HT-29 (cell line): ENCODE measurements at places on chromosomes 16 and 17. TPM values are rescaled to one million over a fixed set of nuclear protein-coding genes. Genes with fewer than 3 reads are reported as not detected.

The KRTAP1-5 gene
- total RNA-seq: not detected in 2 replicates

The AOC2 gene
- 1.6 and 1.8 TPM in 2 replicates for total RNA-seq

The MATCAP1 gene
- 41.4 and 41.7 TPM in 2 replicates for total RNA-seq

The PLA2G10 gene
- total RNA-seq: 0.33 TPM in 1 of 2 replicates, not detected in the other

The EPX gene
- not detected in 2 replicates for total RNA-seq

The RAB26 gene
- total RNA-seq: 13.4 and 24.9 TPM in 2 replicates

The EPN2 gene
- total RNA-seq: 16.8 and 18.1 TPM in 2 replicates

DNA sequence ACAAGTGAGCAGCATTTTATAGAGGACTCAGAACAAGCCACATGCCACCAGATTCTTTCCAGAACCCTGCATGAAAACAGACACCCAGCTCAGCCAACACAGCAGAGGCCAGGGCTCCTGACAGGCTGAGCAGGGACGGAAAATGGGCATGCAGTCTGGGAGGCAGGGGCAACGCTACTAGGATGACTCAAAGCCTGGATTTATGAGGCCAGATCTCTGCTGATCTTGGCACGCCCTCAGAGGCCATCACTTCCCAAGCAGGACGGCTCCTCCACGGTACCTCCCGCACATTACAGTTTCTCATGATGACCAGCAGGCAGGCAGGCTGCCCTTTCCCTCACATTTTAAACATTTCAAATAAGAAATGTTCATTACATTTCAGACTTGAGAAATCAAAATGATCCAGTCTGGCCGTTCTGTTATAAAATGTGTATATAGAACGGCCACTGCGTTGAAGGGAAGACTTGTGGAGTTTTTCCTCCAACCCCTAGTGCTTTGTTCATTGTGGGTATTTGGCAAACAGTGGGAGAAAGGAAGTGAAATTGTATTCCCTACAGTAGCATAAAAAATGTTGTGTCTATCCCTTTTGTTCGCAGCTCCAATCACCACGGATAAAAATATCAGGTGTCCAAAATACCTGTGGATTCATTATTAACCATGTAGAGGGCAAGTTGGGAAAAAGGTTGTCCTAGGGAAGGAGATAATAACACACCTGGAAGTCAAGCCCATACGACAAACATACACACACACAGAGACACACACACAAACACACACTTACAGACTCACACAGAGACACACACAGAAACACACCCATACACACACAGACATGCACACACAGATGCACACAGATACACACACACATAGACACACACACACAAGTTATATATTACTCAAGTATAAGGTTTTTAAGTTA, 64.8 kb upstream of the ADAMTS18 start:
- DNase-seq: no peak

DNA sequence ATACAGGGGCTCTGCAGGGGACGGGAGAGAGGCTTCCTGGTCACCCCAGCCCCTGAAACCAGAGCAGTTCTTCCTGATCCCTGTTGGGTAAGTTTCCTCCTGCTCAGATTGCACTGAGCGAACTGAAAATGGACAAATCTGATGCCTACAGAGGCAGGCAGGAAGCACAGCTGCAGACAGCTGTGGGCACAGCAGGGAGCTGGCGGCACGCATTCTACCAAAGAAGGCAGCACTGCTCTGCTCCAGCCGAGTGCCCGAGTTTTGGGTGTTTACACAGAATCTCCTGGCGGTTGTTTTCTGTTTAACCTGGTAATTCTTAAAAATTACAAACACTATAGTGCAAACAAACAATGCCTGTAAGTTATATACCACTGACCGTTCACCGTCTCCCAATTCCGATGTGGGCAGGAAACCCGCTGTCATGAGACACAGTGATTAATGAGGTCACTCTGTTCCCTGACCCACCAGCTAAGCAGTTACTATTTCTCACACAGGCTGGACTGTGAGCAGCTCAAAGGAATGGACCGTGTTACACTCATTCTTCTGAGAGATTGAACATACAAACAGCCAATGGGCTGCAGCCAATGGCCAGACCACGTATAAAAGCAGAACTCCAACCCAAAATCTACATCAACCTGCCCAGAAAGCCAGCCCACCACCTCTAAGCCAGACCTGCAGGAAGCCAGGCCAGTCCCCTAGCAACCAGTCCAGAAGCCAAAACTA, 25.5 kb downstream of the NSMCE1 start:
- no peak for DNase-seq

DNA sequence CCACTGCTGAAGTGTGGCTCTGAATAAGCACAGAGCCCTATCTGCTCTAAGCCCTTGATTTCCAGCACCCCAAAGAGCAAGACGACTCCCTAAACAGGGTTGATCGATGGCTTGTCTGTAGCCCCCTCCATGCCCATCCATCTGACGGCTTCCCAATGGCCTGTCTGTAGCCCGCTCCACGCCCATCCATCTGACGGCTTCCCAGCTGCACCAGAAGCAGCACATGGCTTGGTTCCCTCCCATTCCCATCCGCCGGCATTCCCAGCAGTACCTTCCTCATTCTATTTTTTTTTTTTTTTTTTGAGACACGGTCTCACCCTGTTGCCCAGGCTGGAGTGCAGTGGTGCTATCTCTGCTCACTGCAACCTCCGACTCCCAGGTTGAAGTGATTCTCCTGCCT, 64.5 kb downstream of the RBFOX3 start:
- no peak for DNase-seq

DNA sequence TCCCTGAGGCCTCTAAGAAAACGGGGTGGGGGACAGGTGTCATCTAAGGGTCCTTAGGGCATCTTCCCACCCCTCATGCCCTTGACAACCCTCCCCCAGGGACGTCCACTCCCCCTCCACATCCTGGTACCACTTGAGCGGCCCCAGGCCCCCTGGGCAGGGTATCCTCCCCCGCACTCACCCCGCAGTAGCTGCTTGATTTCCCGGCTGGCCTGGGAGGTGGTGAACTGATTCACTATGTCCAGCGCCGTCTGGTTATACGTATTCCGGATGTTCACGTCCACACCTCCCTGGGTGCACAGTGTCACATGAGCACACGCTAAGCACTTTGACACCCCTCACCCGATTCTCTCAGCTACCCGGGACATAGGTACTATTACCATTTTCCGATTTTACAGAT, 9.7 kb downstream of the CASKIN2 start:
- DNase-seq: no peak

GRCh38 chr17:63960430-63960829, 12.3 kb downstream of the SCN4A start:
- DNase-seq: no peak

DNA sequence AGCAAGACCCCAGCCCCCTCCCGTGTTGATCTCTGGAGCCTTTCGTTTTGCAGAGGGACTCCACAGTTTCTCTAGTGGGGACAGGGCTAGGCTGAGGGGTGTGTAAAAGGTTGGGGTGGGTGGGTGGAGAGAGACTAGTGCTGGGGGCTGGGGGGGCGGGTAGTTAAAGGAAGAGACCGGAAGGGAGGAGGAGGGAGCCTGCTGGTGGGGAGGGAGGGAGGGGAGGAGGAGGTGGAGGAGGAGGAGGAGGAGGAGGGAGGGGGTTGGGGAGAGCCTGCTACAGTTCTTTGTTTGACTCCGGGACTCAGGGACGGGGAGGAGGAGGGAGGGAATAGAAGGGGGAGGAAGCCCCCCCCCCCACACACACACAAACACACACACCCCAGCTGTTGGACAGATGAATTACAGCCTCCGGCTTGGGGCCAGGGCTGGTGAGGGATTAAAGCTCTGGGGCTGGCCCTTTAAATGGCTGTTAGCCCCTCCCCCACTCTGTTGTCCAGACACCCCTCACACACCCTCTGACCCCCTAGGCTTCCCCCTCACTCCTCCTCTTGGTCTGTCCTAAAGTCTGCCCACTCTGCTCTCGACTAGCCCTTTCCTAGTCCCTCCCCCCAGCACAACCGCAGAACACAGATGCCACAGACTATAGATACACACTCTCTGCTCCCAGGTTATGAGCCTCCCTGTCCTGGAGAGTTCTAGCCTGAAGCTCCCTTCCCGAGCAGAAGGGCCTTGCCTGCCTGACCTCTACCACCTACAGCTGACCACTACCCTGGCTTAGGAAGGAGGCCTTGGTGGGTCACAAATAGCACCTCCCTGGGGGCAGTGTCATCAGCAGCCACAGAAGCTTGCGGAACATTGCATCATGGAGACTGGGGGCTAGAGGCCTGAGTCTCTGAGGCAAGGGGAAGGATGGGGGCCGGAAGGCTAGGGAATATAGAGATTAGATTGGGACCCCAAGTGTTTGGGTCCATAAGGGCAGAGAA, 4.4 kb downstream of the KDM6B start:
- DNase-seq: no peak

DNA sequence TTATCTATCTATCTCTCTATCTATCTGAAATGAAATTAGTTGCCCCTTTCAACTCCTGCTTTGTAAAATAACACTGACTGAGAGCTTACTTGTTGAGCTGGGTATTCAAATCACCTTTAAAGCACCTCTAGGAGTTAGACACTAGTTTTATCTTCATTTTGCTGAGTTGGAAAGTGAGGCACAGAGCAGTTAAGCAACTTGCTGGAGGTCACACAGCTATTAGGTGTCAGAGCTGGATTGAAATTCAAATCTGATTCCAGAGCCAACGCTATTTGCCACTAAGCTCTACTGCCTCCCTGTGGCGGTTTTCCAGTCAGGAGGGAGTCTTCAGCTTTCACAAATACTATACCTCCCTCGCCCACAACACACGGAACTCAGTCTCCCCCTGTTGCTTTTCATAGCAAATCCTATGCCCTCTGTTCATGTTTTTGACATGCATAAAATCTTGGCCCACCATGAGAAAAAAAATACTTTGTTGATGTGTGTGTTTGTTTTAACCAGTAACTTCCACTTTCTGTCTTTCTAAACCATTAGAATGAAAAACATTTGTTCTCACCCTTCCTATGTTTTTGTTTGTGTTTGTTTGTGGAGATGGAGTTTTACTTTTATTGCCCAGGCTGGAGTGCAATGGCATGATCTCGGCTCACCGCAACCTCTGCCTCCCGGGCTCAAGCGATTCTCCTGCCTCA, 74.8 kb upstream of the SMURF2 start:
- DNase-seq: peak; percentile 68

GRCh38 chr16:70756071-70756470, 44.9 kb downstream of the VAC14 start:
- no peak for DNase-seq

DNA sequence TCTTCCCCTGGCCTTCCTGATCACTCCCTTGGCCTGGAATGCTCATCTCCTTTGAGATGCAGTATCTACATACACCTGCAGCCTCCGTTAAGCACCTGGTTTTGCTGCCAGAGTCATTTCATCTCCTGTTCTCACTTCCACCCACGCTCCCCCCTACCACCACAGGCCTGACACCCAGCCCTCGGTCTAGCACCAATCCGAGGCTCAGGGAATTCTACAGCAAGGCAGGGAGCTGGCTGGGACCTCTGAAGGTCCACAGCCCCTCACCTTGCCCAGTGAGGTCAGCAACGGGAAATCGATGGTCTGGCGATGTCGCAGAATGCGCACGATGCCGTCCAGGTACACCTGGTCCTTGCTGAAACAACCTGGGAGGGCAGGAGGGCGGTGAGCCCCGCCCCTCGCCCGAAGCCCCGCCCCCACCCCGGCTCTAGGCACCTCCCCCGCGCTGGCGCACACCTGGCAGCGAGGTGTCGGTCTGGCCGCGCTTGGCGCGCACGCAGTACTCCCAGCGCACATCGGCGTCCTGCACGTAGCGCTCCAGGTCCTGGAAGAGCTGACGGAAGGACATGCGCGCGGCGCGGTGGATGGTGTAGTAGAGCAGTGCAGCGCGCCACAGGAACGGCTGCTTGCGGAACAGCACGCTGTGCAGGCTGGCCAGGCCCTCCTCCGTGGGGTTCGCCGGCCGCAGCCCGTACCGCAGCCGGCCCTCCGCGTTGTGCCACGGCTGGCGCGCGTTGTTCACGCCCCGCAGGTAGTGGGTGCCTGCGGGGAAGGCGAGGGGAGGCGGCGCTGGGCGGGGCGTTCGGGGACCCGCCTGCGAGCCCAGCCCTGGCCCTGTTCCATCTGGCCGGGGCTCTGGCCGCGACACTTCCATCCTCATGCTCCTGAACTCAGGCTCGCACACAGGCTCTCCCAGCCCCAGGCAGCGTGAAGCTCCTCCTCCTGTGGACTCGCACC, 5.7 kb downstream of the MATCAP1 start:
- peak; percentile 97 for DNase-seq

DNA sequence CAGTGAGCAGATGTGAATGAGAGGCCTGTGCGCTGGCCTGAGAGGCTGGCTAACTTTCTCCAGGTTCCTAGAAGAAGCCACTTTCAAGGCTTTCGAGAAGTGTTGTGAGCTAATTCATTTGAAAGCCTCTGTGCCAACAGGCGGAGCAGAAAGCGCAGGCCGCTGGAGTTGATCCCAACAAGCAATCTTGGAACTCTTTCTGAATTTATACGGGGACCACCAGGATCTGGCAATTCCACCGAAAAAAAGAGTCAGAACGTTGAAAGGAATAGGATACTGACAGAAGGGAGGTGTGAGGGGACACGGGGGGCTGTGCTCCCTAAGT, 71.3 kb upstream of the METRNL start:
- DNase-seq: no peak

DNA sequence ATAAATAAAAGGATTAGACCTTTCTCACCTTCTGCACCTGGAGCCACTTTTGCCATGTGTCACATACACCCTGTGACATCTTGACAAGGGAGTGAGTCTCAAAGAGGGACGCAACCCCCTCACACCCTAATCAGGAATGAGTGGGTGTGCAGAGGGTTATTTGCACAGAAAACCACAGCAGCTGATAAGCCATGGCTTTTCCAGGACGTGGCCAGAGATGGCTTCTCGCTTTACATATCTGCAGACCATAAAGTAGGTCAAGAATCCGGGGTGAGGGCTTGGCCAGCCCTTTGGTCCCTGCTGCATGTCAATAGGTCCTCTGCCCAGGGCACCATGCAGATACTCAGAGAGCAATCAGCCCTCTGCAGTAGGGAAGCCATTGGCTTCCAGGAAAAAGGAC, 2.4 kb upstream of the CD300LF start:
- DNase-seq: peak; percentile 61

DNA sequence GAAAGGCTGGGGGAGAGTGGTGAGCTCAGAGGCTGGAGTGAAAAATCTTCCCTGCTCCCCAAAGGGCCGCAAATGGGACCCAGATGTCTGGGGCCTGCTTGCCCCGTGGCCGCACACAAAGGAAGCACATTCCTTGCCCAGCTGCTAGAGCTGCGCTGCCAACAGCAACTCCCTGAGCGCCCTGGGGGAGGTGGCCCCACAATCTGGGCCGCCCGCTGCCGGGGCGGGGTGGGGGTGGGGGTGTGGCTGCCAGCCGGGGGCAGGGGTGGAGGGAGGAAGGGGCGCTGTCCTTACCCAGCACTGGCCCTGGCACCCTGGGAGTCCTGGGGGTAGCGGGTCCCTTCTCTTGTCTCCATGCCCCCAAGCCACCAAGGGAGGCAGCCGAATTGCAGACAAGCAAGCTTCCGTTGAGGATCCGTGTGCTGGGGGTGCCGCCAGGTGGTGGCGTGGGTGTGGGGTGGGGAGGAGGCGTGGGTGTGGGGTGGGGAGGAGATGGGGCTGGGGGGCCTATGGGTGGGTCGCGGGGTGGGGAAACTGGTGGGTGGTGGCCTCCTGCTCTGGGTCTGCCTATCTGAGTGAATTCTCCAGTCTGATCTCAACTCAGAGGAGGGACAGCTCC, 48.4 kb upstream of the PABPN1L start:
- DNase-seq: no peak

- no peak for DNase-seq
These were observed 8.9 kb downstream of the MYH10 start for GRCh38 chr17:8621585-8621984.

GRCh38 chr16:49009204-49009603, 272.4 kb downstream of the CBLN1 start:
- DNase-seq: no peak
